Stimulated activated CD4-positive, alpha-beta T cell treated with anti-CD3 and anti-CD28 coated beads, Interleukin-2, amount 100 ng/mL, for 24 hours (primary cell): ENCODE measurements at places on chromosomes 11 and 22.

GRCh38 chr11:123392431-123392830, 37.6 kb upstream of the GRAMD1B start:
- DNase-seq: no peak

DNA sequence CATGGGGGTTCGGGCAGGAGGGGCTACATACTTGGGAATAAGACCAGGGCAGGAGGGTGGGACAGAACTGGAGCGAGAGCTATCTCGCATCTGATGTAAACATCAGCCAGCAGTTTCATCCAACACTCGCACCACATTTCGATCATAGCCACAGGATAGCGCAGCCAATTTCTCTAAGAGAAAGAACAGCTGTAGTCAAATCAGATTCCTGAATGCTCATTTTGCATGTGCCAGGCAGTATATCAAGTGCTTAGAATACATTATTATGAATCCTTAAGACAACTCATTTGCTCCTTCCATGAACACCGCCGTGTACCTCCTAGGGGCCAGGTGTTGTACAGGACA, 14.5 kb downstream of the DGCR2 start:
- no peak for DNase-seq

- no peak for DNase-seq
These were observed 1.1 kb downstream of the YWHAH start for GRCh38 chr22:31945443-31945855.

DNA sequence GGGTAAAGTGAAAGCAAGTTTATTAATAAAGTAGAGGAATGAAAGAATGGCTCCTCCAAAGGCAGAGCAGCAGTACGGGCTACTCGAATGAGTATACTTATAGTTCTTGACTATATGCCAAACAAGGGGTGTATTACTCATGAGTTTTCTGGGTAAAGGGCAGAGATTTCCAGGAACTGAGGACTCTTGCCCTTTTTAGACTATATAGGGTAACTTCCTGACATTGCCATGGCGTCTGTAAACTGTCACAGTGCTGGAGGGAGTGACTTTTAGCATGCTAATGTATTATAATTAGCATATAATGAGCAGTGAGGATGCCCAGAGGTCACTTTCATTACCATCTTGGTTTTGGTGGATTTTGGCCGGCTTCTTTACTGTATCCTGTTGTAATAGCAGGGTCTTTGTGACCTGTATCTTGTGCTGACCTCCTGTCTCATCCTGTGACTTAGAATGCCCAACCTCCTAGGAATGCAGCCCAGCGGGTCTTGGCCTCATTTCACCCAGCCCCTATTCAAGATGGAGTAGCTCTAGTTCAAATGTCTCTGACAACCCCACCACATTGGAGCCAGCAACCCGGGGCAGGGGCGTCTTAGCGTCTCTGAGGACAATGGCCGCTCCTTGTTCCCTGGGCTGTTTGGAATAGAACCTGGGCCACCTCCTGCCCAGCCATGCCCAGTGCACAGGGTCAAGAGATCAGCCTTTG, 34.9 kb upstream of the CD82 start:
- no peak for DNase-seq

DNA sequence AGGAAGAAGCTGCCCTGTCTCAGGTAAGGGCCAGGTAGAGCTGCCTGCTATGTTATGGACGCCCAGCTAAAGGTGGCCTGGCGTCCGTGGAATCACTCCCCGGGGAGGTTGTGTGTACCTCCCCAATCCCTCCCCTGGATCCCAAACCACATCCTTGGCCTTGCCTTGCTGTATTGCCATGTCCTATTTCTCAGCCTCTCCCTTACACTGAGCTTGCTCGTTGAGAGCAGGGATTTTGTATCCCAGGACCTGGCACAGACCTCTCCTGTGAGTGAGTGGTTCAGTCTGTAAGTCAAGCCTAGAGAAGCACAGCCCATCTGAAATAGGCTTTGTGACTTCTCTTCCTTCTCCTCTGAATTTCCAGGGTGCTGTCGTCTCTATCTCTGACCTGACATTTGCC, 53.9 kb downstream of the TRAF6 start:
- no peak for DNase-seq
